ENCODE measurements at places on chromosomes 13 and 19. TPM values are rescaled to one million over a fixed set of nuclear protein-coding genes. Genes with fewer than 3 reads are reported as not detected.

The KLC3 gene
- not detected for total RNA-seq

DNA sequence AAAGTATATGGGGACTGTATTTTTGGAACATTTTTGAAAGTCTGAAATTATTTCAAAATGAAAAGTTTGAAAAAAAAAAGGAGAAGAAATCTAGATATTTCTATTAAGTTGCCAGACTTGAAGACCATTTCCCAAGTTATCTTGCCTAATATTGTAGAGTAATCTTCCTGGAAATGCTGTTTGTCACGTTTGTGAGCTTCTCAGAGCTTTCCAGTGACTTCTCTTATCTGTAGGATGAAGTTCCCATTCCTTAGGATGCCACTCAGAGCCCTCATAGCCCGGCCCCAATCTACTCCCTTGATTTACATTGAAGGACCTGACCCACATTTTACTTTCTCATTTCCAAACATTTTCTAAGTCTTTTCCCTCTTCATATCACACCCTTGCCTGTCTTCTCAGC is 23.6 kb downstream of the CEACAM8 start:
- no peak for DNase-seq

GRCh38 chr19:56877069-56877715 is 36.7 kb upstream of the PEG3 start:
- DNase-seq: no peak

GRCh38 chr13:59303433-59303832 is 860.3 kb downstream of the DIAPH3 start:
- no peak for DNase-seq

The EMC10 gene
- total RNA-seq: 73.3 TPM

DNA sequence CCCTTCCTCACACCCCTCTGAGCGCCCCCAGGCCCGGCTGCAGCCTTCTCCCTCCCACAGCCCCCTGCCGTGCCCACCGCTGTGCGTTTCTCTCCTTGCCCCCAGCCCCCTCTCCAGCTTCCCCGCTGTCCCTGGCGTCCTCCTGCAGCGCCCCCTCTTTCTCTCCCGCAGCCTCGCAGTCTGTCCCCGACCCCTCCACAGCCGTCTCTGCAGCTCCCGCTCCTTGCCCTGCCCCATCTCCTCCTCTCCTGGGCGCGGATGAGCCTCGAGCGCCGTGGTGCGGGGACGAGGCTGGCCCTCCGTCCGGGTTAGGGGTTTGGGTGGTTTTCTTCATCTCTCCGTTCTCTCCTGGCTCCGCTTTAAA is 1.1 kb downstream of the KMT5C start:
- DNase-seq: peak; percentile 36

- no peak for DNase-seq
Observed at GRCh38 chr13:43008596-43008995, 14.8 kb upstream of the DNAJC15 start.

- DNase-seq: no peak
Observed at GRCh38 chr13:109630271-109630670, 156.1 kb downstream of the IRS2 start.

GRCh38 chr19:48348737-48349136 is 15.0 kb downstream of the TMEM143 start:
- DNase-seq: no peak

DNA sequence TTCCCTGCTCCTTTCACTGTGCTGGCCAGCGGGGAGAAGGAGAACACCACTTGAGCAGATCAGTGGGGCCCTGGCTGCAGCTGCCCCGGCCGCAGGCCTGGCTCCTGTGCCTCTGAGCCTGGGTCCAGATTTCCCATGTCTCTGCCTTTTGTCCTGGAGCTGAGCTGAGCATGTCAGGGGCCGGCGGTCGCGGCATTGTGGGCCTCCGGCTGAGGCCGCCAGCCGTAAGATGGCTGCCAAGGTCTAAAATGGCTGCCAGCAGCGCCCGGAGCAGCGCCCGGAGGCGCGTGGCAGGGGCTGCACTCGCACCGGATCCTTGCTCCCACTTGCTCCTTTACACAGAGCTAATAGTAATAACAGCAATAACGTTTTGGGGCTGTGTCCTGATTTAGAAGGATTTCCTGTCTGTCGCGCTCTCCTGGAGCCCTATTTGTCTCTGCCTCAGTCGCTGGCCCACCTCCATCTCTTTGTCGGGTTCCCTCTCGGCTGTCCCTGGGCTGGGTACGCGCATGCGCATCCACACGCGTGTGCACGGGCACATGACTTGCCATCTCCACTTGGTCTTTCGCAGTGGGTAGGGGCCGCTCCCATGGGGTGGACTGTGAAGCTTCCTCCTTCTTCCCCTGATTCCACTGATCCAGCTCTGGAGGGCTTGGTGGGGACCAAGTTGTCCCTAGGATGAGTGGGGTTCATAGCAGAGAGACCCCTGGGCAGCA is 32.1 kb downstream of the LYL1 start:
- no peak for DNase-seq

DNA sequence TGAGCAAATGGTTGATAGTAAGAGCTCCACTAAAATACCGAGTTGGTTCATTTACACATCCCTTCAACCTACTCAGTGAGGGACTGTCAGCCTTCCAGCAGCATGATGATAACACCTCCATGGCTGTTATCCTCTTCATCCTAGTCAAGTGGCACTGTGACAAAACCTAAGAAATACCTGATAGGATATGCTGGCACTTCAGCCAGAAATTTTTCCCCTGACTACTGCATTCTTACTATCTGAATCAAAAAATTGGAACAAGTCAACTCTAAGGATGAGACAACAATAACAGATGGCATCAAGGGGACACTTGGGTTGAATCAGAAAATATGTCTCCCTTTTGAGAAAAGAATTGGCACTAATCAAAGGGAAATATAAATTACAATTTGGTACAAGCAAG is 193.9 kb downstream of the KCTD12 start:
- DNase-seq: no peak

DNA sequence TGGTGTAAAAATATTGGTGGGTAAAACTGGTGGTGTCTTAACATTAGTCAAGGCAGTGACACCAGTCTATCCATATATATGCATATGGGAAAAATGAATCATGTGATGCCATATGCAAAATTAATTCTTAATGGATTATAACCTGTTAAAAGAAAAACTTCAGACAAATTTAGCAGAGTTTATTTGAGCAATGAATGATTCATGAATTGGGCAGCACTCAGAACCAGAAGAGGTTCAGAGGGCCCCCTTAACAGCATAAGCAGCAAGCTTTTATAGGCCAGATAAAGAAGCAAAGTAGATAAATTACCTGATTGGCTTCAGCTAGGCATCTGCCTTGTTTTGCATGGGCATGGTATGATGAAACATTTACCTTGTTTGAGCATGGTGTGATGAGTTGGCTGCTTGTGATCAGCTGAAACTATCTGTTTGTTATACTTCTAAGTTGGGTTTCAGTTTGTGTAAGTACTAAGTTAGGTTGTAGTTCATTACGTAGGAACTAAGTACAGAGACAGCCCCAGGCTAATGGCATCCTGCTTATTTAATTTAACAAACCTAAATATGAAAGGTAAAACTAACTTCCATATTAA is 66.6 kb downstream of the DNAJC15 start:
- DNase-seq: no peak

GRCh38 chr19:58038688-58039204 is 4.9 kb downstream of the ZSCAN1 start:
- DNase-seq: no peak

The BRCA2 gene
- total RNA-seq: 4.3 TPM

GRCh38 chr19:29393915-29394460 is 131.8 kb upstream of the VSTM2B start:
- DNase-seq: no peak

- no peak for DNase-seq
Observed at GRCh38 chr19:33287927-33288326, 14.4 kb downstream of the CEBPA start.

DNA sequence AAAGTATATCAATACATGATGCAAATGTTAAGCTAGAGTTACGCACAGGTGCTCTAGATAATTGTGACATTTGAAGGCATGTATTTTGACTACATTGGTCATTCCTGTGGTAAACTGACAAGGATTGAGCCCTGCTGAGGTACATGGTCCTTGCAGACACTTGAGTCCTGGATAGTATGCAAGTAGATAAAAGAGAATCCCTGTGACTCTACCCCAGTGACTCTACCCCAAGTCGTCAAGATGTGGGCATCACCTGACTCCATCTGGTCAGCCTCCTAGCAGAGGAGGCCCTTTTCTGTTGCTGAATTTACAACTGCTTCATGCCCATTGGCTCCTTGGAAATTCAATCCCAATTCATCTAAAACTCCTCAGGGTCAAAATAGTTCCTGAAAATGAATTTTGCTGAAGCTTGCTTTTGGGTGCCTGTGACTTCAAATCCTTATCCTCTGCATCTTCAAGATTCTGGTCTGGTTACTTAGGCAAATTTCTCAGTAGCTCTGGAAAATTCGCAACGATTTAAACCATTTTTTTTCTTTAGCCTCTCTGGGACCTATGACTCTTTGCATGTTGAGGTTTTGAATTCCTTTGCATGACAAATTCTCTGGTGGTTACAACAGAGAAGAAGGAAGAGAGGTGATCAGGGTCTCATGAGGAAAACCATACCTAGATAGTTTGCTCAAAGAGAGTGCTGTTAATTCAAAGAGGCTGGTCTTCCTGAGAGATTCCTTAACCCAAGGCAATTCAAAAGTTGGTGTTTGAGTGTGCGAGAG is 422.1 kb downstream of the FGF9 start:
- no peak for DNase-seq

The B3GNT3 gene
- total RNA-seq: not detected

- DNase-seq: peak; percentile 53
Observed at GRCh38 chr19:20038358-20039202, 725 bp downstream of the ZNF682 start.

DNA sequence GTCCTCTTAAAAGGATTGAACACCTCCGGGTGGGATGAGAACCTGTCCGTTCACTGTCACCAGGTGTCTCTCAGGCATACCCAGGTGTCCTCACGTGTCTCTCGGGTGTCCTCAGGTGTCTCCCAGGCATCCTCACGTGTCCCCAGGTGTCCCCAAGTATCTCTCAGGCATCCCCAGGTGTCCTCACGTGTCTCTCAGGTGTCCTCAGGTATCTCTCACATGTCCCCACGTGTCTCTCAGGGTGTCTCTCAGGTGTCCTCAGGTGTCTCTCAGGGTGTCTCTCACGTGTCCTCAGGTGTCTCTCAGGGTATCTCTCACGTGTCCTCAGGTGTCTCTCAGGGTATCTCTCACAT is 33.8 kb downstream of the ATP4B start:
- DNase-seq: no peak

The COL5A3 gene
- 0.05 TPM for total RNA-seq

The PEPD gene
- total RNA-seq: 35.6 TPM

GRCh38 chr13:74280795-74281490 is 146.7 kb upstream of the KLF12 start:
- no peak for DNase-seq

GRCh38 chr19:7488736-7489353 is at the start of gene PEX11G:
PEX11G (minus strand) TSS chr19:7489035; CDS start chr19:7489010, 25 bp downstream.
- peak; percentile 87 for DNase-seq

The ZNF415 gene
- total RNA-seq: 2.1 TPM

The IGFL4 gene
- not detected for total RNA-seq

GRCh38 chr13:100658363-100658762 is 16.2 kb downstream of the TMTC4 start:
- no peak for DNase-seq

DNA sequence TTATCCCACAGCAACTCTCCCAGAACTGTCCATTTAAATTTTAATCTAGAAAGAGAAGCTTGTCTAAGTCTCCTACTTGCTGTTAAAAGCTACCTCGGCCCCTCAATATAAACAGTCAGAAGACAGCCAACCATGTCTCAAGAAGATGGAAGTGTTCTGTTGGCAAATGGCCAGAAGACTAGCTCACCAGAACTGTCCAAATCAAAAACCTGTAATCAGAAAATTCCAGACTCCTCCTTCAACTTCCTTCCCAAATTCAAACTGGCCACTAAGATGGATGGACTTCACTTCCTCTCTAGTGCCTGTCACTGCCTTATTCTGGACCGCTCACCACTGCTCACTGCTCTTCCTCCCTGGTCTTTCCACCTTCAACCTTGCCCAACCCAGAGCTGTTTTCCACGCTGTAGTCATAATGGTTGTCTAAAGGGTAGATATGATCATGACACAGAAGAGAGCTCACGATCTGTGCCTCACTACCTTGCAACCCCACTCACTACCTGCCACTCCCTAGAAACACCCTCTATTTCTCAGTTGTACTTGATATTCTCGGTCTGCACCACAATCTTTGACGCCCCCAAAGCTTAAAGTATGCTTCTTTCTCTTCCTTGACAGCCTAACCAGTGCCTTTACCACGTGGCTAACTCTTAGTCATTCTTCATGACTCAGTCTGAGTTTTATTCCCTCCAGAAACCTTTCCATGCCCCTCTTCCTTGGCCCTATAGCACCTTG is 9.2 kb downstream of the FGF14 start:
- no peak for DNase-seq

DNA sequence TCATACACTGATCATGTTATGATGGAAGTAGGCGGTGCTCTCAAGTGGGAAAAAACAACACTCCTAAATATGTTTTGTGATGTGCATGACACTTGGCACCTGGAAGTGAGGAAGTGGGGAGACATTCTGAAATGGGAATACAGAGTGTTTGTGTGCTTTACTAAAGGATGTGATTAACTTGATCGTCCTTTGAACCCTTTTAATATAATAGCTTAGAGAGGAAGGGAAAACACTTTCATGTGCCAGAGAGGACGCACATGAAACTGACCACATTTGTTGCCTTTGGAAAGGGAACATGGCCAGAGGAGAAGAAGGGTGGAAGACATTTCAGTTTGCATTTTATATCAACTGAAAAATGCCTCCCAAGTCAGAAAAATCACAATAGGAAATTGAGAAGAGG is 31.4 kb downstream of the SMAD9 start:
- no peak for DNase-seq

The ATXN8OS gene
- total RNA-seq: not detected

GRCh38 chr19:13840305-13841085 is 36.4 kb upstream of the NANOS3 start:
- peak; percentile 22 for DNase-seq

GRCh38 chr13:50955798-50956197 is 46.2 kb downstream of the RNASEH2B start:
- DNase-seq: no peak

DNA sequence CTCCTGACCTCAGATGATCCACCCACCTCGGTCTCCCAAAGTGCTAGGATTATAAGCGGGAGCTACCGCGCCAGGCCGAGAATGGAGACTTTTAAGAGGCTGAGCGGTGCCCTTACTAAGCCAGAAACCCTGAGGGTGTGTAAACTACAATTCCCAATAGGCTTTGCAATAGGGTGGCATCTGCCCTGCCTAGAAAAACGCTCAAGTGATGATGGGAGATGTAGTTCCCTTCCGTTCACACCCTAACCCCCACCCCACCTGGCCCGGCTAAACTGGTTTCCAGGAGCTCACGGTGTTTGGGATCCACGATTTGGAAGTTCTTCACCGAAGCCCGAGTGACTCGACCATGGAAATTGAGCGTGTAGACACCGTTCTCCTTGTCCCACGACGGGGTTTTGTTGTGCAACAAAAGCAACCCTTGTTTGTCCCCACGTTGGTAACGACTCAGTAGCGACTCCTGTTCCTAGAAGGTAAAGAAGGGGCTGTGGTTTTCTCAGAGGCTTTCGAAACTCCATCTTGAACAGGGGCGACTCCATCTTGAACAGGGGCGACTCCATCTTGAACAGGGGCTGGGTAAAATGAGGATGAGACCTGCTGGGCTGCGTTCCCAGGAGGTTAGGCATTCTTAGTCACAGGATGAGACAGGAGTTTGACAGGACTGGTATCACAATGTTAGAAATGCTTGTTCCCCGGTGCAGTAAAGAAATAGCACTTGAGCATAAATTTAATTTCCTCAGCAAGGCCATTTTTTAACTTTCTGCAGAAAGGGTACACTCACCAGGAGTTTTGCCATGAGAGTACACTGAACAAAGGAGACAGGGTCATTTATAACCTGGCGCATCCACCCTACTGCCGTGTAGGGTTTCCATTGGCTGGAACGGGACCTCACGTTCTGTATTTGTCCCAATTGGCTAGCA is 9.8 kb downstream of the PPP1R15A start:
- no peak for DNase-seq

The VAV1 gene
- total RNA-seq: 97.2 TPM

The NCAN gene
- not detected for total RNA-seq
